ENCODE measurements at places on chromosomes 3 and 15. TPM values are rescaled to one million over a fixed set of nuclear protein-coding genes. Genes with fewer than 3 reads are reported as not detected.

DNA sequence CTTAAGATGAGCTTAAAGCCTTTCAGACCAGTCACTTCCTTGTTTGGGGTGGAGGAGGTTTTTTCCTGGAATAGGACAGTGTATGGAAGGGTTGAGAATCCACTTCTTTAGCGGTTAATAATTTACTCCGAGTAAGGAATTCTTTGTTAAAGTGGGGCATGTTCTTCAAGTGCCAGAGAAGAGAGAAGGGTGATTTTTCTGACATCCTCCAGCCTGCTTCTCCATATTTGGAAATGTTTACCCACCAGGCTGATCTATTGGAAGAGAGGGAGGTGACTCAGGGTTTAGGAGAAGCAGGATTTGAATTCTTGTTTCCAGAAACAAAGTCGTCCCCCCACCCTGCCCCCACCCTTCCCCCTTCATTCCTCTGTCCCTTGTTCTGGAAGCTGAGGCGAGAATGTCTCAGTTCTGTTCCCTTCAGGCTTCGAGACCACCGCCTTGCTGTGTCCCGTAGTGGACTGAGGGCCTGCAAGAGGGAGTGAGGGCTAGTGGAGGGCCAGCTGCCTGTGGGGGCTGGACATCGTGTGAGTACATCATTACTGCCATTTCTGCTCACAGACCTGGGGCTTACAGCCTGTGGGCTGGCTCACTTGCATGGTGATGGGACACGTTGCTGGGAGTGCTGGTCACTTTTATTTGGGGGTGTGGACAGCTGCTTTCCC is 58.5 kb downstream of the LPP start:
- DNase-seq, result peak; percentile 56
- peak overlapping the region; percentile 15 for H3K4me3 ChIP-seq
- peak overlapping the region; percentile 30 for H3K27ac ChIP-seq
- peaks cover 64% of the 10 kb centered on the region for H3K4me1 ChIP-seq
- H3K27me3 ChIP-seq, result no peaks in the 10 kb centered on the region
- H3K36me3 ChIP-seq, result peaks cover 25% of the 10 kb centered on the region

GRCh38 chr15:92510163-92510882 is 116.6 kb downstream of the ST8SIA2 start:
- H3K4me1 ChIP-seq, result no peaks in the 10 kb centered on the region
- H3K36me3 ChIP-seq, result no peaks in the 10 kb centered on the region
- no peak overlapping the region for H3K4me3 ChIP-seq
- H3K27me3 ChIP-seq, result peaks cover 44% of the 10 kb centered on the region
- no peak overlapping the region for H3K27ac ChIP-seq
- no peak for DNase-seq

DNA sequence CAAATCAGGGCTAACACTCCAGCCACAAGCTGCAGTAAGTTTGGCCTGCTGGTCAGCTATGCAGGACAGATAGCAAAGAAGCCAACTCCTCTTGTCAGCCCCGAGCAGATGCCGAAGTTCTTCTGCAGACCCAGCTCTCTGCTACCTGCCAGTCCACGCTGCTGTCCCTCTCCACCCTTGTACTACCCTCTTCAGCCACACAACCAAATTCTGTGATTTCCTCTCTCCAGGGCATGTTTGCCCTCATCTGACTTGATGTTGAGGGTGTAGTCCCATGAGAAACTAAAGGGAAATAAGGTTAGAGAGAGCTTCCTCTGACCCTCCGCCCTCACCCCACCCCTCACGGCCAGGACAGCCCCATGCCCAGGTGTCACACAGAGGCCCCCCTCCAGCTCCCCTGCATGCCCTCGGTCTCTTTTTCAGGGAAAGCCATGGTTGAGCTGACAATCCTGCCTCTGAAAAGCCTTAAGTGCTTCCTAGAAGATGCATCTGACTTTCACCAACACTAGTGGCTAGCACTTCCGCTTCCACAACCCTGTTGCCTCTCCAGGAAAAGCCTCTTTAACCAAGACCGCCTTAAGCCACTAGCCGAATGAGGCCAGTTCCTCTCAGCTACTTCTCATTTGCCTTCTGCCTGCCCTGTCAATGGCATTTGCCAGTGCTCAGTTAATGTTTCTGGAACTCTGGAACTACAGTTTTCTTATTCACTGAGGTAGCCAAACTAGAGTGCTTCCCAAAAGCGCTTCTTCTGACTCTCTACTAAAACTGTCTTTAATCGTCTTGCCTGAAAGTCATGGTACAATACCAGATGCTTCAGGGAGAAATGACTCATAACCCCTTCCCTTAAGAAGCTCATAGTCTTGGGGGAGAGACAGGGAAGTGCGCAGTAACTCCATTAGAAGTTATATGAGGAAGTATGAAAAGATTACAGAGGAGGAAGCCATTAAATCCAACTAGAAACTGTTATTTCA is 300.4 kb upstream of the STT3B start:
- DNase-seq, result no peak
- H3K36me3 ChIP-seq, result no peaks in the 10 kb centered on the region
- no peaks in the 10 kb centered on the region for H3K27me3 ChIP-seq
- no peaks in the 10 kb centered on the region for H3K4me1 ChIP-seq

- H3K4me1 ChIP-seq, result no peaks in the 10 kb centered on the region
- H3K36me3 ChIP-seq, result no peaks in the 10 kb centered on the region
- DNase-seq, result no peak
Observed at GRCh38 chr3:73292220-73292619, 230.8 kb downstream of the EBLN2 start.

The BBX gene
- total RNA-seq, result 66.9 TPM

- H3K4me1 ChIP-seq, result no peaks in the 10 kb centered on the region
Observed at GRCh38 chr15:27238209-27238608, 267.2 kb downstream of the GABRG3 start.

The GOLGA6L10 gene
- total RNA-seq, result 0.88 TPM

The SPTBN5 gene
- 0.64 TPM for total RNA-seq

The DGKG gene
- 7.2 TPM for total RNA-seq

DNA sequence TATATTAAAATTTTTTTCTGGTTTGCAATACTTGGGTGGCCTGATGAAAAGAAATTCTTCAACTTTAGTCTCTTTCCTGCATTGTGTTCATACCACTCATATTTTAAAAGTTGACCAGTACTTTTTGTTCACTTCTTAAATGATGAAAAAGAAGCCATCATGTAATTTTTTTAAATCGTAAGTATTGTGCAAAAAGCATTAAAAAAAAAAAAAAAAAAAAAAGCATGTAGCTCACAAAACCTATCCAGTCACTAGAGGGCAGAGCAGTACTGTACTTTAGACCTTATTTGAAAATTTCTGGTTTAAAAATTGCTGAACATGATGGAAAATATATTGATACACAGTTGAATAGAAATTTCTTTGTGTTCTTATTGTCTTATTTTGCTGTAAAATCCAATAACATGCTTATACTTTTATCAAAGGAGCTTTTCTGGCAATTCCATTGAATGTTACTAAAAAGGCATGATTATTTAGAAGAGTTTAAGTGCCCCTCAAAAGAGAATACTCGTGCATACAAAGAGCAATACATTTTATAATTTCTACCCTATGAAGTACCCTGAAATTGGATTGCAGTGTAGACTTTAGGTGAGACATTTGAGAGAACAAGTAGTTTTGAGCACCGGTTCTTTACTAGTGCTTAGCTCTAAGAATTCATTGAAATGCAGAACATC is 137.7 kb downstream of the BBX start:
- no peak for DNase-seq
- H3K4me3 ChIP-seq, result no peak overlapping the region
- H3K27me3 ChIP-seq, result no peaks in the 10 kb centered on the region
- H3K36me3 ChIP-seq, result peaks cover 7% of the 10 kb centered on the region
- H3K4me1 ChIP-seq, result no peaks in the 10 kb centered on the region

DNA sequence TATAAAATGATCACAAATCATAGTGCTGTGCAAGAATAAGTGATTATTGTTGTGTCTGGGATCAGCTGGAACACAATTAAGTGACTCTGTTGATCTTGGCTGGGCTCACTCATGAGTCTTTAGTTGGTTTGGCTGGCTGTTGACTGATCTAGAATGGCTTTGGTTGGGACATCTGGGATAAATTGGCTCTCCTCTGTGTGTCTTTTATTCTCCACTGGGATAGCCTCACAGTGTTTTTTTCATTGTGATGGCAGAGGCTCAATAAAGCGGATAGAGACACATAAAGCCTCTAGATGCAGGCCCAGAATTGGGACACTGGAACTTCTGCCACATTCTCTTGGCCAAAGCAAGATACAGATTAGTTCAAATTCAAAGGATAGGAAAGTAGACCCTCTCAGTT is 735.6 kb downstream of the PDCD6IP start:
- H3K36me3 ChIP-seq, result no peaks in the 10 kb centered on the region
- no peak for DNase-seq
- no peaks in the 10 kb centered on the region for H3K4me1 ChIP-seq
- H3K4me3 ChIP-seq, result no peak overlapping the region
- H3K27me3 ChIP-seq, result peaks cover 4% of the 10 kb centered on the region
- H3K27ac ChIP-seq, result no peak overlapping the region

DNA sequence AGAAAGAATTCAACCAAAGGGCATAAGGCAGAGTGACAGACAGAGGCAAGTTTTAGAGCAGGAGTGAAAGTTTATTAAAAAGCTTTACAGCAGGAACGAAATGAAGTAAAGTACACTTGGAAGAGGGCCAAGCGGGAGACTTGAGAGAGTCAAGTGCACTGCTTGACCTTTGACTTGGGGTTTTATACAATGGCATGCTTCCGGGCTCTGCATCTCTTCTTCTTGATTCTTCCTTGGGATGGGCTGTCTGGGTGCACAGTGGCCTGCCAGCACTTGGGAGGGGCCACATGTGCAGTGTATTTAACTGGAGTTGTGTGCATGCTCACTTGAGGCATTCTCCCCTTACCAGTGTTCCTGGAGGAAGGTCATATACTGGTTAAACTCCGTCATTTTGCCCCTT is 30.4 kb upstream of the KLHL25 start:
- H3K36me3 ChIP-seq, result no peaks in the 10 kb centered on the region
- no peak overlapping the region for H3K4me3 ChIP-seq
- H3K27ac ChIP-seq, result no peak overlapping the region
- H3K4me1 ChIP-seq, result peaks cover 13% of the 10 kb centered on the region
- DNase-seq, result no peak

- H3K4me3 ChIP-seq, result no peak overlapping the region
- H3K4me1 ChIP-seq, result peaks cover 40% of the 10 kb centered on the region
- DNase-seq, result no peak
- no peak overlapping the region for H3K27ac ChIP-seq
Observed at GRCh38 chr15:57335719-57336118, 40.6 kb upstream of the CGNL1 start.

DNA sequence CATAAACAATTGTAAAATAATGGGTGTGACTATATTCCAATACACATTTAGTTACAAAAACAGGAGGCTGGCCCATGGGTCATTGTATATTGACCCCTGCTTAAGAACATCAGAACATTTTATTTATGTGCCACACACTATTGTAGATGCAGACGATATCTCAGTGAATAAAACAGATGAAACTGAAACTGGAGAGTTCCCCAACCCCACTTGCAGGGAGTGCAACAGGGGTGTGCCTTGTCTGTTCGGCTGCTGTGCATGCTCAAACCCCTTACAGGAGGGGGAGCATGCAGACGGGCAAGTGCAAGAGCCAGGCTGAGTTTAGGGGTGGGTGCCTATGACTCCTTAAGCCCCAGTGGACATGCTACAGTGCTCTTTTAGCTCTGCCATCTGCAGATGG is 509.6 kb downstream of the IGSF11 start:
- no peak for DNase-seq
- H3K4me1 ChIP-seq, result no peaks in the 10 kb centered on the region
- H3K4me3 ChIP-seq, result no peak overlapping the region
- H3K27me3 ChIP-seq, result no peaks in the 10 kb centered on the region

The LEO1 gene
- total RNA-seq, result 21.3 TPM

DNA sequence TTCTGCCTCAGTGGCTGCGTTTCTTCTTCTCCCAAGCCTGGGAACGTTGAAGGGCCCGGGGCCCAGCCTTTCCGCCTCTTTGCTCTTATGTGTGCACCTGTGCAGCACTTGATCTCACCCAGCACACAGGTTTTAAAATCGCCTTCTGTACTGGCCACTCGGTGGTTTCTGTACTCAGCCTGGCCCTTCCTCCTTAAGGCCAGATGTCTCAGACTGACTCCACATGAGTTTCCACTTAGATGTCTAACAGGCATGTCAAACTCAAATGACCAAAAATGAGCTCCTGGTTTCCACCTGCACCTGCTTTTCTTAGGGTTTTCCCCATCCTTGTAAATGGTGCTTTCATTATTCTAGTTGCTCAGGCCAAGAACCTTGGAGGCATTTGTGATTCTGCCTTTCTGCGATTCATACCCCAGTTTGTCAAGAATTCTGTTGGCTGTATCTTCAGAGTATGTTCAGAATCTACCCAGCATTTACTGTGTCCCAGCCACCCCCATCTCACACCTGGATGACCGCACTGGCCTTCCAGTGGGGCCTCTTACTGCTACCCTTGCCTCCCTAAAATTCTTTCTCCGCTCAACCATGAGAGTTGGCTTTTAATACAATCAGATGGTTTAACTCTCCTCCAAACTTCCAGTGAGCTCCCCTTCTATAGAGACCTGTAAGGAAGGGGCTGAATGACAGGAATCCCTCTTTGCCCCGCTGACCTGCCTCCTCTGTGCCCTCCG is 2.2 kb upstream of the TRAK1 start:
- H3K4me3 ChIP-seq, result no peak overlapping the region
- no peaks in the 10 kb centered on the region for H3K4me1 ChIP-seq
- no peak for DNase-seq
- no peaks in the 10 kb centered on the region for H3K27me3 ChIP-seq
- H3K36me3 ChIP-seq, result no peaks in the 10 kb centered on the region

GRCh38 chr3:194686414-194686815 is 732 bp downstream of the FAM43A start:
- peak; percentile 40 for DNase-seq
- H3K4me3 ChIP-seq, result peak overlapping the region; percentile 90

The XCR1 gene
- not detected for total RNA-seq

GRCh38 chr15:56128081-56128480 is 115.6 kb downstream of the RFX7 start:
- H3K36me3 ChIP-seq, result peaks cover 13% of the 10 kb centered on the region
- H3K4me1 ChIP-seq, result no peaks in the 10 kb centered on the region
- no peak for DNase-seq

DNA sequence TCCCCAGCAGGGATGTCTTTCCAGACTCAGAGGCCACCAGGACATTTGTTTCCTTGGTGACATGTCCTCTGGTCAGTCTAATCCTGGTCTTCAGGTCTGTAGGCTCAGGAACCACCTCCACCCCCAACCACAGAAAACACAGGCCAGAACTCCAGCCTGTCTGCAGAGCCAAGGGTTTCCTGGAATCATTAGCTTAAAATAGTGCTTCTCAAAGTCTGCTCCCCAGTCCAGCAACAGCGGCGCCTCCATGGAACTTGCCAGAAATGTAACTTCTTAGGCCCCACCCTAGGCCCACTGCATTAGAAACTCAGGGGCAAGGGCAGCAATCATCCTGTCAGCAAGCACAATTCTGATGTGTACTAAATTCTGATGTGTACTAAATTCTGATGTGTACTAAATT is 20.0 kb downstream of the SLC28A1 start:
- peaks cover 9% of the 10 kb centered on the region for H3K4me1 ChIP-seq
- H3K4me3 ChIP-seq, result no peak overlapping the region
- no peaks in the 10 kb centered on the region for H3K36me3 ChIP-seq
- no peak for DNase-seq
- H3K27ac ChIP-seq, result no peak overlapping the region

All from Calu3 (cell line).